ENCODE measurements at places on chromosomes 5 and 9.

- H3K27me3 ChIP-seq = no peaks in the 10 kb centered on the region
- H3K27ac ChIP-seq = no peak overlapping the region
- H3K4me1 ChIP-seq = no peaks in the 10 kb centered on the region
- no peaks in the 10 kb centered on the region for H3K36me3 ChIP-seq
These were observed 115.3 kb downstream of the FANCC start for GRCh38 chr9:95202076-95202681.

GRCh38 chr5:69516769-69517168 is 24.2 kb downstream of the OCLN start:
- peaks cover 4% of the 10 kb centered on the region for H3K4me1 ChIP-seq
- H3K4me3 ChIP-seq = no peak overlapping the region
- H3K36me3 ChIP-seq = no peaks in the 10 kb centered on the region
- no peak for DNase-seq
- no peaks in the 10 kb centered on the region for H3K27me3 ChIP-seq

GRCh38 chr5:7329712-7330111 is 66.2 kb upstream of the ADCY2 start:
- H3K4me1 ChIP-seq = no peaks in the 10 kb centered on the region
- no peaks in the 10 kb centered on the region for H3K27me3 ChIP-seq
- no peak overlapping the region for H3K4me3 ChIP-seq
- H3K36me3 ChIP-seq = no peaks in the 10 kb centered on the region
- no peak for DNase-seq
- H3K27ac ChIP-seq = no peak overlapping the region

- H3K4me3 ChIP-seq = no peak overlapping the region
- H3K27me3 ChIP-seq = no peaks in the 10 kb centered on the region
- no peaks in the 10 kb centered on the region for H3K36me3 ChIP-seq
- H3K4me1 ChIP-seq = no peaks in the 10 kb centered on the region
- no peak for DNase-seq
These were observed 7.6 kb downstream of the OLFML2A start for GRCh38 chr9:124784509-124784908.

- H3K4me3 ChIP-seq = no peak overlapping the region
- H3K36me3 ChIP-seq = no peaks in the 10 kb centered on the region
- no peak for DNase-seq
- no peaks in the 10 kb centered on the region for H3K4me1 ChIP-seq
- H3K27me3 ChIP-seq = no peaks in the 10 kb centered on the region
These were observed 218.8 kb downstream of the DAB2IP start for GRCh38 chr9:121870271-121870670.

GRCh38 chr5:78974011-78974410 is 11.1 kb downstream of the ARSB start:
- no peak for DNase-seq
- H3K27ac ChIP-seq = peak overlapping the region; percentile 32
- H3K4me3 ChIP-seq = no peak overlapping the region
- no peaks in the 10 kb centered on the region for H3K36me3 ChIP-seq
- H3K4me1 ChIP-seq = no peaks in the 10 kb centered on the region
- H3K27me3 ChIP-seq = no peaks in the 10 kb centered on the region

GRCh38 chr9:123568691-123569688 is 213.0 kb downstream of the CRB2 start:
- H3K36me3 ChIP-seq = no peaks in the 10 kb centered on the region
- H3K27me3 ChIP-seq = no peaks in the 10 kb centered on the region
- DNase-seq = no peak
- peak overlapping the region; percentile 63 for H3K27ac ChIP-seq

DNA sequence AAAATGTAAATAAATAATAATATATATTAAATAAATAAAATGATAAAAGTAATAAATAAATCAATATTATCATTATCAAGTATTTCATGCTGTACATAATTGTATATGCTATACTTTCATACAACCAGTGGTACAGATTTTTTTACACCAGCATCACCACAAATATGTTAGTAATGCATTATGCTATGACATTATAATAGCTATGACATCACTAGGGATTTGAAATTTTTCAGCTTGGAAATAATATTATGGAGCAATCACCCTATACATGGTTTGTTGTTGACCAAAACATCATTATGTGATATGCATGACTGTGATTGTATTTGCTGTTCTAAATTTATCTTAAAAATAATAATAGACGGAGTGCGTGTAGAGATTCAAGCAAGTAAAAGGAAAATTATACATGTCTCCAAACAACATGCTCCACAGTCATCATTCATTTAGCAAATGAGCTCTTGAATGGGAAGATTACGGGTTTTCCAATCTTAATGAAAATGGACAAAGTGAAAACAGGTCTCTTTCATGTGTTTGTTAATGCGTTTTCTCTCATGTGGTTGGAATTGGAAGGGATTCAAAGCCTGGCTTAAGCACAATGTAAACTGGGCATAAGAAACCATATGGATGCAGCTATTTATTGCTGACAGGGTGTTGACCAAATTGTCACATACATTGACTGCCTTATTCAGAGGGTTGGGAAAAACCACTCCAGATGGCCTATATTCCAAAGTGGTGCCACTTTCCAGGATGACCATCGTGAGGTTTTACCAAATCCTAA is 643.0 kb upstream of the RGMB start:
- H3K36me3 ChIP-seq = no peaks in the 10 kb centered on the region
- H3K4me3 ChIP-seq = no peak overlapping the region
- H3K27me3 ChIP-seq = no peaks in the 10 kb centered on the region

DNA sequence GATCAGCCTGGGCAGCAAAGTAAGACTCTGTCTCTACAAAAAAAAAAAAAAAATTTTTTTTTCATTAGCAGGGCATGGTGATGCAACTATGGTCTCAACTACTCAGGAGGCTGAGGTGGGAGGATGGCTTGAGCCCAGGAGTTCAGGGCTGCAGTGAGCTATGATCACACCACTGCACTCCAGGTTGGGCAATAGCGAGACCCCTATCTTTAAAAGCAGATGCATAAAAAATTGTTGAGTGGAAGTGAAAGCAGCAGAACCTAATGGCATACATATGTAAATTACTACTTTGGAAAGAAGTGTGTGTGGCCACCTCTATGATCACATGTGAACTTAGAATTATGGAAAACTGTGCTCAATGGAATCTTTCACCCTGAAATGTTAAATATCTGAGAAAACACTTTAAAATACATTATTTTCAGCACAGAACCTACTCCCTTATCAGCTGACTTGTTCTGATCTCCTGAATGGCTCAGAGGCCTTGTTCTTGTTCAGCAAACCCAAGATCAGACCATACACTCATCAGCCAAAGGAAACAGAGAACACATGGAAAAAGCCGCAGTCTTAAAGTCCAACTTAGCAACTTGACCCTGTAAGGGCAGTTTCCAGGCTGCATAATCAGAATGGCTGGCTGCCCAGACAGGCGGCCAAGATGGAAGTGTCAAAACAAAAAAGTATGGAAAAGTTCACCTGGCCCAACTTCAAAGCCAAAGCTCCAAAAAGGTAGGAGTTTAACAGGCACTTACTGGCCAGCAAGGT is 56.5 kb downstream of the SIL1 start:
- DNase-seq = no peak
- no peak overlapping the region for H3K27ac ChIP-seq
- H3K36me3 ChIP-seq = no peaks in the 10 kb centered on the region
- H3K4me3 ChIP-seq = no peak overlapping the region
- no peaks in the 10 kb centered on the region for H3K27me3 ChIP-seq
- H3K4me1 ChIP-seq = peaks cover 45% of the 10 kb centered on the region

GRCh38 chr5:77292026-77292757 is 81.7 kb downstream of the PDE8B start:
- DNase-seq = no peak
- no peak overlapping the region for H3K27ac ChIP-seq

DNA sequence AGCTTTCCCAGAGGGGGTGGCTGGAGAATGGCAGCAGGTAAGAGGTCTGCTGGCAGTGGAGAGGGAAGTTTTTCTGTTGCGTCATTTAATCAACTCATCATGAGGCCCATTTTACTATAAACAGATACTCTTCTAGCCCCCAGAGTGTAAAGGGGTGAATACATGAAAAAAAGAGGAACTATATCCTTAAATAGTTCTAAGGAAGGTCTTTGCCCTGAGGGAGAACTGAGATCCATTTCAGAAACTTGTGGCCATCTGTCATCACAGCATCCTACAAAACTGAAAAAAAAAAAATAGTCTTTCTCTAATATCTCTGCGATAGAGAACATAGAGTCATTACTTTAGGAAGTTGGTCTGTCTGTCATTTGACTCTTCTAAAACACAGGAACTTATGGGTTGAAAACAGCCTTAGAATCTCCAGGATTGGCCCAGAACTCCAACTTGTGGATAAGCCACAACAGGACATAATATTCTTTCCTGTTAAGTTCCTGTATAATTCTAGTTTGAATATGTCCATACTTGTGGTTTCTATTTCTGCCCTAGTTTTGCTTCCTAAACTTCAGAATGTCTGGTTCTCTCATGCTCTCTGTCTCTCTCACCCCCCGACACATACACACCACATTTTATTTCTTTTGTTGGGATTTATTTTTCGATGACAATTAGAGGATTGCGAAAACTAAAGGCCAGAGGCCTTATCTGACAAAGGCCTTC is 238.5 kb upstream of the PIK3R1 start:
- H3K36me3 ChIP-seq = no peaks in the 10 kb centered on the region
- DNase-seq = no peak
- H3K4me3 ChIP-seq = no peak overlapping the region

Measured in esophagus squamous epithelium (tissue), 5 donors.